ENCODE measurements at places on chromosomes 5 and 9. TPM values are rescaled to one million over a fixed set of nuclear protein-coding genes. Genes with fewer than 3 reads are reported as not detected.
A peak's percentile ranks its signal among the peaks of the same experiment; 100 is the strongest.

Gene TMEM215
- not detected for total RNA-seq

Gene ZNF366
- 4.6 TPM for total RNA-seq

Gene IFNK
- not detected for total RNA-seq

- DNase-seq: peak; percentile 94
These were observed 78.4 kb downstream of the GLDC start for GRCh38 chr9:6567140-6567591.

DNA sequence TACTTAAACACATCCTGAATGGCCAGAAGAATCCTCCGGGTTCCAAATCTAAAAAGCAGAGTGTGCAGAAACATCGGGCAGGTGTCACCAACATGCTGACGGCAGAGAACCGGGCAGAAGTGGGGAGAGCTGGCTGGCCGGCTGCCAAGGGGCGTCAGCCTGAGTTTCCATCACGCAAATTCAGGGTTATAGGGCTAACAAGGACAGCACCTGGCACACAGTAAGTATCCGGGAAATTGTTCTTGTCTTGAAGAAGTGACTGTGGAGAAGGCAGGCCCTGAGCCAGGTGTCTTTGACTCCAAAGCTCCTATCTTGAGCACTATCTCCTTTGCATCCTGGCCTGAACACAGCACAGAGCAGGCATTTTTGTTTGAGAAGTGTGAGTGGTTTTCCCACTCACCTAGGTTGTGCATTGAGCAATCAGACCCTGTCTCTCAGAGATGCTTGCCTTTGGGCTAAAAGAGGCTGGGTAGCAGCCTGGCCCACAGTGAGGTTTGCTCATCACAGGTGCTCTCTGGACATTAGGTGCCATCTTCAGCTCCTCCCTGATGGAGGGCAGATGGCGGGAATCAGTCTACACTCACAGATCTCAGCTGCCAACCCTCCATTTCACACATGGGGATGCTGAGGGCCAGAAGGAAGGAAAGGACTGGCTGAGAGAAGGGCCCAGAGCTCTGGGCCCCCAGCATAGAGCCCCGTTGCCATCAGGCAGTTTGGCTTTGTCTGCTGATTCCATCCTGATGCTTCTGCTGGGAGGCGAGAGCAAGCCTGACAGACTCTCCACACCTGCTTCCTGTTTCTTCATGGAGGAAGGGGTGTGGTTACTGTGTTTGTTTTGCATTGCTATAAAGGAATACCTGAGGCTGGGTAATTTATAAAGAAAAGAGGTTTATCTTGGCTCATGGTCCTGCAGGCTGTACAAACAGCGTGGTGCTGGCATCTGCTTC is 52.8 kb downstream of the WHRN start:
- no peak for DNase-seq

Gene PCDHA1
- not detected for total RNA-seq

GRCh38 chr5:171513591-171513990 is 94.1 kb downstream of the FGF18 start:
- DNase-seq: no peak

- no peak for DNase-seq
These were observed 30.8 kb downstream of the IL7R start for GRCh38 chr5:35887321-35888100.

DNA sequence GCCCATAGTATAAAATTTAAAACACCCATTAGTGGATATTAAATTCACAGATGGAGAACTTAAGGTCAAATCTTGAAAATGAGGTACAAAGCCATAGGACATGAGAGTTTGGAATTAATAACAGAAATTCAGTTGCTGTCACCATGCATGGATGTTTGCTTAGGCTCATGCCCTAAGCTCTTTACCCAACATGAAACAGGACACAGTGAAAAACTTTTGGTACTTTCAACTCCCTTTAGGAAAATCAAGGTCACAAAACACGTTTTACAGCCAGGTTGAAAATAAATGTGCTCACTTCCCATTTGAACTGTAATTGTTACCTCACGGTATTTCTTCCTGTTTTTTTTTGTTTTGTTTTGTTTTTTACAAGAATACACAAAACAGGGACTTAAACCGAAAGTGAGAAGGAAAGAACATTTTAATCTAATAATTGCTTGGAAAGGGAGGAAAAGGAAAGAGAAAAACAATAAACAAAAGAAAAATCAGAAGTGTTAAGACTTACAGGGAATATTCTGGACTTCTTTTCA is 6.1 kb upstream of the TOPORS start:
- peak; percentile 13 for DNase-seq

GRCh38 chr5:112742424-112742823 is 4.7 kb downstream of the APC start:
- DNase-seq: no peak

- no peak for DNase-seq
These were observed 31.0 kb upstream of the TCF7 start for GRCh38 chr5:134083517-134083916.

GRCh38 chr9:106284296-106284695 is 578.7 kb upstream of the ZNF462 start:
- DNase-seq: no peak

Data from endothelial cell of umbilical vein (primary cell).